ENCODE measurements at places on chromosomes 12 and 14. TPM values are rescaled to one million over a fixed set of nuclear protein-coding genes. Genes with fewer than 3 reads are reported as not detected.

The LRP1-AS gene
- not detected for total RNA-seq

DNA sequence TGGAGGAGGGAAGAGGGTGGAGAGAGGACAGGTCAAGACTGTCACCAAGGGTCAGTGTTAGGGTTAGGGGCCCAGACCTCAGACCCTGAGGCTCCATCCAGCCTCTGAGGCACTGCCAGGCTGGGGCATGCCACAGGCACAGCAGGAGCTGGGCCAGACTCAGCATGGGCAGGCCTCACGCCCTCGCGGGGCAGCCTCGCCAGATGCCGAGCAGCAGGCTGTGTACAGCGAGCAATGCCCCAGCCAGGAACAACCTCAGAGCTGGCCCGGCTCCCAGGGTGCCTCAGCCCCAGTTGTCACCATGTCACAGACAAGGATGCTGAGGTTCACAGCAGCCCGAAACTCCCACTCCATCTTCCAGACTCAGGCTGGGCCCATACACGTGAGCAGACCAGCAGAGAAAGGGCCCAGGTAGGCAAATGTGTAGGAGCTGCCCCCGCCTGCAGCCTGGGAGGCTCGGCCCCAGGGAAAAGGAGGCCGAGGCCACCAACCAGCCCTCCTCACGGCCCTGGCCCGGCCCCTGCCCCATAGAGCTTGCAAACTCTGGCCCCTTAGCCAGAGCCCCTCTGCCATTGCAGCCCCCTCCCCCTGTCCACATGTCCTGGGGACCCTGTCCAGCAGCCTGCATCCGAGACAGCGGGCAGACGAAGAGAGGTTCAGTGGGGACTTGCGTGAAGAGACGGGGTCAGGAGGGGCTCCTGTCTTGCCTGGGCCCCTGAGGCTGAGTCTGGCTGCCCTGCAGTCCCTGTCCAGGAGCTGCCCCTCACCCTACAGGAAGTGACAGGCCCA lies 7.5 kb downstream of the C14orf180 start:
- no peak overlapping the region for H3K4me3 ChIP-seq
- H3K36me3 ChIP-seq = no peaks in the 10 kb centered on the region
- H3K4me1 ChIP-seq = no peaks in the 10 kb centered on the region
- no peak overlapping the region for H3K27ac ChIP-seq

DNA sequence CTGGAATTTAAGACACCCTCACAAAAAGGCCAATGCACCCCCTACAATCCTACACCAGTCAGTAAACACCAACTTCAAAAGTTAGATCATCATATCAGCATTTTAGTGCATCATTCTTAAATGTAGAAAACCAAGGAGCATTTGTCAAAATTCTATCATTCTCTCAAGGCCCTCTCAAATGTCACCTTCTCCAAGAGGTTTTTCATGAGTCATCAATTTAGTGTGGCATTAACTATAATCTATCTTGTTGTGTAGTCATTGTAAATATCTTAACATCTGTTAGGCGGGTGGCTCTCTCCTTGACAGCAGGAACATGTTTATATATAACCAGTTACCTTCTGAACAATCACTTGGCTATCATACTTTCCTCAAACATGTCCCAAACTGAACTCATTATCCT lies 62.1 kb upstream of the G2E3 start:
- H3K4me3 ChIP-seq = no peak overlapping the region
- H3K27me3 ChIP-seq = no peaks in the 10 kb centered on the region
- no peak overlapping the region for H3K27ac ChIP-seq
- no peaks in the 10 kb centered on the region for H3K4me1 ChIP-seq
- no peaks in the 10 kb centered on the region for H3K36me3 ChIP-seq
- no peak for DNase-seq

DNA sequence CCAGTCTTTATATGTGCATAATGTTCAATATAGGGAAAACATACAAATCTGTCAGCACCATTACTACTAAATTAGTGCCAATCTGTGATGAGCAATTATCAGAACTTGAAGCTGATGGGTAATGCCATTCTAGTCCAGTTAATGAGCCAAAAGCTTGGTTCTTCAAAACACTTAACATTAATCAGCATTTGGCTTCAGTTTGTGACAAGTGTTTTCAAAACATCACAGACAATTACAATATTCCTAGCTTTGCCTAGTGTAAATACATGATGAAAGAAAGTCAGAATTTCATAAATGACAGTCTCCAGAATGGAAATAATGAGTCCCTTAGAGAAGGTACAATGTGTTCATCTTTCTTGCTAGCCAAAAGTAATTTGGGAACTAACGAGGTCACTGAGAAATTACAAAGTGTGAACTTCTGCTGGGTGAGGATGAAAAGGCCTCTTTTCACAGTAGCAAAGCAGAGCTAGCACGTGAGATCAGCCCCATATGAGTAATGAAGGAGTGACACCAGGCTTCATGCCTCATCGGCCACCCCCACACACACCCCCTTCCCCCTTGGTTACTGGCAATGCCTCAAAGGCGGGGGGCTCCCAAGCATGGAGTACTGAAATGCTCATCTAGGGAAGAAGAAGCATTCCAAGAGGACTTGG lies 180.6 kb upstream of the EEA1 start:
- DNase-seq = no peak
- no peaks in the 10 kb centered on the region for H3K4me1 ChIP-seq
- no peak overlapping the region for H3K4me3 ChIP-seq
- H3K36me3 ChIP-seq = no peaks in the 10 kb centered on the region

DNA sequence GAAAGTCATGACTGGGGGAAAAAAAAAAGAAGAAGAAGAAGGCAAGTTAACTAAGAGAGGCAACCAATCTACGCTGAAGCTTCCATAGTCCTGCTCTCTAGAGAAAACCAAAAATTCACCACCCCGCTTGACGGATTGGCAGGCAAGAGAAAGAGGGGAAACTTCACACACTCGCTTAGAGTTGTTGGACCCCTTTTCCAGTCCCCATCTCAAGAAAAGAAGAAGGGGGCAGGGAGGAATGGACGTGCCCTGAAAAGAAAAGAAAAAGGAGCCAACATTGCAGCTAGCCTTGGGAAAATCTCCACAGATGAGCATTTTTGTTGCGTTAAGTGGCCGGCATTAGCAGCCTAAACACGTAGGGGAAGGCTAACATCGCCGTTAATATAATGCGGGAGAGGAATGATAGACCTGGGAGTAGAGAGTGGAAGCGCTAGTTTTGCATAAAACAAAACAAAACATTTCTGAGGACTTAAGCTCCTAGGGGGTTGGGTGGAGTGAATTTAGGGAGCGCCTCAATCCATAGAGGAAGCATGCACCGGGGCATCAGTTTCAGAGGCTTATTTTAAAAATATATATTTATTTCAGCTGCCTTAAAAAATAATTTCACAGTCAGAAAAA lies 11.3 kb upstream of the FOXG1 start:
- no peak overlapping the region for H3K27ac ChIP-seq
- DNase-seq = no peak
- H3K27me3 ChIP-seq = peaks cover 72% of the 10 kb centered on the region
- no peak overlapping the region for H3K4me3 ChIP-seq
- H3K36me3 ChIP-seq = no peaks in the 10 kb centered on the region
- no peaks in the 10 kb centered on the region for H3K4me1 ChIP-seq

The PPM1H gene
- total RNA-seq = 6.8 TPM

The KRT77 gene
- total RNA-seq = not detected
